GDM1 (cell line): ENCODE measurements at places on chromosomes 16 and 17.

- no peak for DNase-seq
Measured at GRCh38 chr16:58449768-58450167, 50.2 kb upstream of the NDRG4 start.

GRCh38 chr17:20992987-20993862 lies 49.6 kb downstream of the USP22 start:
- peak; percentile 31 for DNase-seq

GRCh38 chr17:66322764-66323163 lies 20.4 kb downstream of the PRKCA start:
- DNase-seq, result no peak

DNA sequence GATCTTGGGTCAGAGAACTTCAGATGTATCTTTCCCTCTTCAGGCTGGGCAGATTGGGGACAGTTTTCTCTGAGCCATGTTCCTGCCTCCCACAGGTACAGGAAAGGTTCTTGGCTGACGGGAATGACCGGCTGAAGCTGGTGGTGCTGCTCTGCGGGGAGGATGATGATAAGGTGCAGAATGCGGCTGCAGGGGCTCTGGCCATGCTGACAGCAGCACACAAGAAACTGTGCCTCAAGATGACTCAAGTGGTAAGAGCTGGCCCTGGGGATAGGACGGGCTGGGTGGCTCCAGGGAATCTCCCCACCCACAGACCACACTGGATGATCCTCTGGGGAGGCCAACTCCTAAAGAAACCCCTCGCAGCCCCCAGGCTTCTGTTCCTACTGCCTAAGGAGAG lies 10.9 kb downstream of the SLC35G3 start:
- no peak for DNase-seq

GRCh38 chr17:8725881-8726876 lies 18.5 kb downstream of the CCDC42 start:
- DNase-seq, result no peak

- DNase-seq, result no peak
Measured at GRCh38 chr17:17888821-17889220, 52.0 kb upstream of the SREBF1 start.

DNA sequence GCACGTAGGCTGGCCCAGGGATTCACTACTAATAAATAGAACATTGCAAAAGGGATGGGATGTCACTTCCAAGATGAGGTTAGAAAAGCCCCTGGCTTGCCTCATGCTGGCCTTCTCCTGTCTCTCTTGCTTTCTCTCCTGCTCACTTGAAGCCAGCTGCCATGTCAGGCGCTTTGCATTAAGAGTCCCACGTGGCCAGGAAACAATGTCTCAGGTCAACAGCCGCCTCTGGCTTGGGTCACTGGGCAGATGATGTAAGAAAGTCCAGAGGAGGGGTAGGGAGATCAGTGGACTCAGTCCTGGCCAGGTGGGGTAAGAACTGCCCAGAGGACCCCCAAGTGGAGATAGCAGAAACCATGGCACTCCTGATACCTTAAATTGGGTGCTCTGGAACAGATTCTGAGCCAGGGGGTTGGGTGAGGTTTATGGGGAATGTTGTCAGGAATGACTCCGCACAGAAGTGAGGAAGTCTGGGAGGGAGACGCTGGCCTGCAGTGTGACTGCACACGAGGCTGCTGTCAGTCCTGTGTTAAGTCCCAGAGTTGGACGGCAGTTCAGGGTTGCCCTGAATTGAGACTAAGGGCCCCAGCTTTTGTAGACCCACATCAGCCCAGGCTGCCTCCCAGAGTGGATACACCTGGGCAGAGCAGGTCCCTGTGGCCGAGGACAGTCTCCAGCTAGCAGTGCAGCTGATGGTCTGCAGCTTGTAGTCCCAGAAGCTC lies 17.7 kb downstream of the C16orf82 start:
- no peak for DNase-seq

DNA sequence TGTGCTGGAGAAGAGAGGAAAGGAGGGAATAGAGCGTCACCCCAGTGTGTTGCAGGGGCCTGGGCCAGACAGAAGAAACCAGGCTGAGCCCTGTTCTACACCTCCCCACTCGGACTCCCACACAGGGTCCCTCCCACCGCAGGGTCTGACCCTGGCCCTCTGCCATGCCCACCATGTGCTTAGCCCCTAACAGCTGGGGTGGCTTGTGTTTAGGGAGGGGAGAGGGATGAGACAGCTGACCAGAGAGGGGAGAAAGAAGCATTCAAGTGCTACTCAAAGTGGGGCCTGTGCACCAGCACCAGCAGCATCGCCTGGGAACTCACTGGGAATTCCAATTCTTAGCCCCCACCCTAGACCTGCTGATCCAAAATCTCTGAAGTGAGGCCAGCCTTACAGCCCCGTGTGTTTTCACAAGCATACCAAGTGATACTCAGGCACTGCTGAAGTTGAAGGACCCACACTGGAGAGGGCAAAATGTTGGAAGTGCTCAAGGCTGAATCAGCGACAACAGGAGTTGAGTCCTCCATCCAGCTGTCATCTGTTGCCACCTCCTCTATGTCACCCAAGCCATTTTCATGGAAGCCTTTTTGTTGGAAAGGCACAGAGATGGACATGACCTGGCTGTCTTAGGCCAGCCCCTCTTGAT lies 47.0 kb downstream of the FZD2 start:
- no peak for DNase-seq

DNA sequence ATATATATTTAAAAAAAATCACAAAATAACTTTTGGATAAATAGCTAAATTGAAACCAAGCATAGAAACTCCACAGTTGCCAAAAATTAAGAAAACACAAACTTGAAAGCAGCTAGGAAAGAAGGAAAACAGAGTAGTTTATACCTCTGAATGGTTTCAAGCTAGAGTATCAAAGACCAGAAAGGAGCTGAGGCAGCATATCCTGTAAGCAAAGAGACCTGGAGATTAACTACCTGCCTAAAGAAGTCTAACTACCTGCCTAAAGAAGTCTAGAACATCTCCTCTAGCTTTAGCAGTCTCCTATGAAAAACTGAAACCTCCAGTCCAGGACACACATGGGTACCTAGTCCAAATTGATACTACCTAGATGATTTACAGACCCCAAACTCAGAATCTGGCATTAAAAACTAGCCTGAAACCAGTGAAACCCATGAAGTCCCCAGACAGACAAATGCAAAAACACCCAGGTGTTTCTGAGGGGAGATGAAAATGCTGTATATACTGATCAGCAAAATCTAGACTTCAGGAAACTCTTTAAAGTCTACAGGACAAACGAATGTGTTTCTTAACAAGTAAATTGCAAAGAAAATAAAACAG lies 17.6 kb downstream of the APPBP2 start:
- DNase-seq, result no peak

GRCh38 chr16:83335076-83335475 lies 472.7 kb upstream of the HSBP1 start:
- DNase-seq, result no peak

DNA sequence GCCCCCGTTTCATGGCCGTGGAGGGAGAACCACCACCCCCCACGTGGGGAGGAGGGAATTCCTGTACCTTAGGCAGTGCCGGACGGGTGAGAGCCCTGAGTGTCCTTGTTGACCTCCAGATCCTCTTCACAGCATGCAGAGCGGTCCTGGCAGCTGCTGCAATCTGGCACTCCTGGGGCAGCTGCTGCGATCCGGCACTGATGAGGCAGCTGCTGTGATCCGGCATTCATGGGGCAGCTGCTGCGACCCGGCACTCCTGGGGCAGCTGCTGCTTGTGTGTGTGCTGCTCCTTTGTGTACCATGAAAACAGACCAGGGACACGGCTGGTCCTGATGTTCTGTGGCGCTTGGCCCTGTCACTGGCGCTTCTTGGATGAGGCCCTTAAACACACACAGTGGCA lies 12.8 kb downstream of the ZNF778 start:
- no peak for DNase-seq

DNA sequence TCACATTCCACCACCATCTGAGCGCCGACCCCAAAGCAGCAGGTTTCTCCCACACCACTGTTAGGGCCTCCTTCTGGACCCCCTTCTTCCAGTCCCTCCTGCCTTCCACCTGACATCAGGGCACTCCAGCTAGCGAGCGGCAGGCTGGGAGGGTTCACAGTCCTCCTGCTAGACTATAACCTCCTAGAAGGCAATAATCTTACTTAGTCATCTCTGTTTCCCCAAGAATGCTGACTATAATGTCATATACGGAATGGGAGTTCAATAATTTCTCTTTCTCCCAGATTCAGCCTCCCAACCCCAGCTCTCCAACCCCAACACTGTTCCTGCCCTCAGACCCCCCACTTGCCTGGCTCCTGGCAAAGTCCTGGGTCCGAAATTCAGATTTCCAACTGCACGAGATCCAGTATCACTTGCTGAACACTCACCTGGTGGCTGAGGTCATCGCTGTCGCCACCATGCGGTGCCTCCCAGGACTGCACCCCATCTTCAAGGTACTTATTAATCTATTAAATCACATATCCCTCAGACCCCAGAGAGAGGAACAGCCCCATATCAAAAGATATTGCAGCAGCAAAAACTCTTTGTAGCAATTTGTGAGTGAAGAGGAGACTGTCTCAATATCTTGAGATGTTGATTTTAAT lies 5.6 kb downstream of the ALOX12 start:
- no peak for DNase-seq

DNA sequence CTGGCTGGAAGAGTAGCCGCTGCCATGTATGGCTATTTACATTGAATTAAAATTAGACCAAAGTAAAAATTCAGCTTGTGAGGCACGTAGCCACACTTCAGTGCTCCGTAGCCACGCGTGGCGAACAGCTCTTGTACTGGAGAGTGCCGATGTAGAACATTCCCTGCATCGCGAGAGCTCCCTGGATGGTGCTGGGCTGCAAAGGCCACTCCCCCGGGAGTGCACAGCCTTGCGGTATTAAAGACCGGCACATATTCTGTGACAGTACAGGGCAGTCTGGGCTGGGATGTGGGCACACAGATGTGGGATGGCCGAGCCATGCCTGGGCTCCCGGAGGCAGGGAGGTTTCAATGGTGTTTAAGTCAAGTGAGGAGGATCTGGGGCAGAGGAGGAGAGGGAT lies 102.2 kb downstream of the CMIP start:
- no peak for DNase-seq

DNA sequence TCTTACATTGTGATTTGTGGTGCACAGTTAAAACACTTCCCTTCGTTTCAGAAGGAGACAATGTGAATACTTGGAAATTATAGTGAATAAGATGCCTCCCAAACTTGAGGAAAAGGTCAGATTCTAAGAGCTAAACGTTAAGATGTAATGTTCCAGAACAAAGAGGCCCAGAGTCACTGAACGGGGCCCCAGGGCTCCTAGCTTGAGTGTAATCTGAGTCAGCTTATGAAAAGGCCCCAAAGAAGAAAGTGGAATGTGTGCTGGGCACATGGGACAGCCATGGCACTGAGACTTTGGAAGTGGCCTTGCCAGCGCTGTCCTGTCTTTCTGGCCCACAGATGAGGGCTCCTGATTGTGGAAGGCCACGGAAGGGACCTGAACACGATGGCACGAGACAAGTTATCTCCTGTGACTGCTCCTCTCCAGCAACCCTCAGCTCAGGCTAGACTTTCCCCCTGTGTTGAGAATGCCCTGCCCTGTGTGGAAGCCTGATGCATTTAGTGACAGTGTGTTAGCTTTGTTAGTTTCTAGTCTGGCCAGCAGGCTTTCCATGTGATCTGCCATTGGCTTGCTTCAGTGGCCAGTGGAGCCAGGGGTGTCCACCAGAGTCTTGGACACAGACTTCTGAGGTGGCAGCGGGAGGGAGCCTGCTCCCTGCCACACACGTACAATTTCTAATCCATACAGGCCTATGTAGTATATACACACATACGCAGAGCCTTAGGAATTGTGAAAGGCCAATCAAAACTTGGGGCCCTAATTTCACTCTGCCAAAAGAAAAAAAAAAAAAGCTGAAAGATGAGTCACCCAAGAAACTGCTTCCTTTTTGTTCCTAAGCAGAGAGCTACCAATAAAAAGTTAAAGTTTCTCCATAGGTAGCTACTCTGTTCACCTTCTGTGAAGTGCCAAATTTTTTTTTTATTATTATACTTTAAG lies 13.1 kb downstream of the SPATA33 start:
- DNase-seq, result no peak

GRCh38 chr16:68128577-68129305 lies 43.6 kb downstream of the NFATC3 start:
- DNase-seq, result no peak

- peak; percentile 17 for DNase-seq
Measured at GRCh38 chr17:81537343-81537855, 9.2 kb downstream of the FSCN2 start.

- no peak for DNase-seq
Measured at GRCh38 chr17:79799538-79800324, 2.9 kb upstream of the CBX8 start.

DNA sequence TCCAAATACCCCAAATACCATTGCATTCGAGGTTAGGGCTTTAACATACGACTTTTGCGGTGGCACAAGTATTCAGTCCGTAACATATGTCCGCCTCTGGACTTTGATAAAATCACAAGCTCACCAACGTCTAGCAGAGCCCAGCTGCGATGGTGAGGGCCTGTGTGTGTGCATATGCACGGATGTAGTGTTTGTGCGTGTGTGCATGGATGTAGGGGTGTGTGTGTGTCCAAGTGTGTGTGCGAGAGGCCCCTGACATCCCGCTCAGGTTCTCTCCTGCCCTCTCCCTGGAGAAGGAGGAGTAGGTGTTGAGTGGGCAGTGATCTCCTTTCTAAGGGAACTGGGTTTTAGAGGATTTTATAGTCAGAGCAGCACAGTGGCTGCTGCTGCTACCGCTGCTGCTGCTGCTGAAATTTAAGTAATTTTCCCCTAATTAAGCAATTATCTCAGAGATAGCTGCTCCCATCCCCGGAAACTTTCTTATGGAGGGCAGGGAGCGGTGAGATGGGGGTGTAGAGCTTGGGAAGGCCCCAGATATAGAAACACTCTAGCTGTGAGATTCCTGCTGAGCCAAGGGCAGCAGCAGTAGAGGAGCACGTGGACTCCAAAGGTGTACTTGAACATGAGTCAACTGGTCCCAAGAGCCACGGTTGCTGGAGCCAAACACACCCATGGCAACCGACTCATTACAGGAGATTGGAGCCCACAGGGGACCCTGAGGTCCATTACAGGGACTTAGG lies 121.7 kb upstream of the SDK2 start:
- DNase-seq, result no peak

GRCh38 chr16:3945751-3946603 lies 65.5 kb upstream of the CREBBP start:
- DNase-seq, result no peak

DNA sequence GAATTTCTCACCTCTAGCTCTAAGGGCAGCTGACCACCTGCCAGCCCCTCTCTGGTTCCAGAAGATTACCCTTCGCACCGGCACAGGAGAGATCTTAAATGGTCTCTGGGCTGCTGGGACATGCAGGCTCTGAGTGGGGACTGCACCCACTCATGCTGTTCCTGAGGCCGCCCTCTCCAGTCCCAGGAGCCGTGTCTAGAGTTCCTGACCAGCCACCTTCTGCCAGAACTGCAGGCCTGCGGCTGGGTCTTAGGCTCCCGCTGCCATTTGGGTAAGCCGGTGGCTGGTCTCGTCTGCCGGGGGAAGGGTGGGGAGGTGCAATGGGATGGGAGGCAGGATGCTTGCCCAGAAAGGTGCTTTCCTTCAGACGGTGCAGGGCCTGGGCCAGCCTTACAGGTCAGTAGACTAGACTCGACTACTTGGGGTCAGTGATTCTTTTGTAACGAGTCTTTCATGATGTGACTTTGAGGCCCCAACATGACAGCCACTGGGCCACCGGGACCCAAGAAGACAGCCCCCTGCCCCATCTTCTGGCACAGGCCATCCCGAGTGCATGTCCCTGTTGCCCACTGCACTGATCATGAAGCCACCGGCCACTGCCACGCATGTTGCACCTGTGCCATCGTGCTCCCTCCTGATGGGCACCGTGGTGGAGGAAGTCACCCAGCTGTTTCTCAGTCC lies 26.4 kb downstream of the B9D1 start:
- DNase-seq, result no peak

GRCh38 chr17:72119873-72120641 lies 763 bp upstream of the SOX9 start:
- DNase-seq, result no peak

- DNase-seq, result no peak
Measured at GRCh38 chr16:316741-317464, 33.9 kb downstream of the PDIA2 start.
